Stimulated activated CD4-positive, alpha-beta T cell treated with anti-CD3 and anti-CD28 coated beads, Interleukin-4, amount 100 ng/mL, for 24 hours (primary cell): ENCODE measurements at places on chromosomes 5 and 9.

DNA sequence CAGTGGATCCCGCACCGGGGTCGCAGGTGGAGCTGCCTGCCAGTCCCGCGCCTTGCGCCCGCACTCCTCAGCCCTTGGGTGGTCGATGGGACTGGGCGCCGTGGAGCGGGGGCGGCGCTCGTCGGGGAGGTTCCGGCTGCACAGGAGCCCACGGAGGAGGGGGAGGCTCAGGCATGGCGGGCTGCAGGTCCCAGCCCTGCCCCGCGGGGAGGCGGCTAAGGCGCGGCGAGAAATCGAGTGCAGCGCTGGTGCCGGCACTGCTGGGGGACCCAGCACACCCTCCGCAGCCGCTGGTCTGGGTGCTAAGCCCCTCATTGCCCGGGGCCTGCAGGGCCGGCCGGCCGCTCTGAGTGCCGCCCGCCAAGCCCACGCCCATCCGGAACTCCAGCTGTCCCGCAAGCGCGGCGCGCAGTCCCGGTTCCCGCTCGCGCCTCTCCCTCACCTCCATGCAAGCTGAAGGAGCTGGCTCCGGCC, 120.6 kb upstream of the MEF2C start:
- no peak for DNase-seq

DNA sequence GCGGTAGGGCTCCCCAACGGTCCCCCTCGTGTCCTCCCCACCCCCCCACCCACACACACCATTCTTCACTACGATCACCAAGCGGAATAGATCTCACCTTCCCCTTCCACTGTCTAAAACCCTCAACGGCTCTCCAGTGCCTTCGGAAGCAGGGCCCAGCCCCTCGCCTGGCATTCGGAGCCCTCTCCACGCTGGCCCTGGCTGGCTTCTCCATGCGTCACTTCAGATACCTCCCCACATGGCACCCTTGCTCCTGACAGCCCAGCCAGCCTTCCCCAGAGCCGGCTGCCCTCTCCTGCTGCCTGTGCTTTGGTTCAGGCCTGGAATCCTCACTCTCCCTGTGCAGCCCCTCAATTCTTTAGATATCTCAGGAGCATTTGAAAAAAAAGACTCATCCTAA, 126.6 kb downstream of the ZNF354C start:
- DNase-seq, result no peak

DNA sequence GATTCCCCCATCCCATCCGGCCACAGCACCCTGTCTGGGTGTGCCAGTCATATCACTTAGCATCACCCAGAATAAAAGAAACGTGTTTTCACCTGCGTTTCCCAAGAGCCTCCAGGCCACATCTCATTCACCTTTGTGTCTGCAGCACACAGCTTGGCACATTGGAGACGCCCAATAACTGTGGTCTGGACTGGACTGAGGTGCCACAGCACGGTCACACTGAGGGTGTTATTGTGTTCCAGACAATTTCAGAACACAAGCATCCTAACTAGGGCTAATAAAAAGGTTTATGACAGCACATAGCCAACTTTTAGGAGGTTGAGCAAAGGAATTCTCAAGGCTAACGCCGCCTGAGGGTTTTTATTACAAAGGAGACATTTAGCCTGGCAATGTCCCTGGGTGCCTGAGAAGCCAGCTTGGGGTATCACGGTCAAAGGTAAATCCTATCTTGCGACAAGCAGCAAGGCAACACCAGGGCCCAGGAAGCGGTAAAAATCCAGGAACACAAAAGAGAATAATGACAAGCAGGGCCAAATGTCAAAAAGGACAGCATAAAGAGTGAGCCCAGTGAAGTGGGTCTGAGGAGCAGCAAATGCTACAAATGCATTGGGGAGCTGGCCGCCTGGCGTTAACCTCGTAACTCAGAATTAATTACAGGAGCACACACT, 3.4 kb downstream of the EPB41L4B start:
- DNase-seq, result no peak

DNA sequence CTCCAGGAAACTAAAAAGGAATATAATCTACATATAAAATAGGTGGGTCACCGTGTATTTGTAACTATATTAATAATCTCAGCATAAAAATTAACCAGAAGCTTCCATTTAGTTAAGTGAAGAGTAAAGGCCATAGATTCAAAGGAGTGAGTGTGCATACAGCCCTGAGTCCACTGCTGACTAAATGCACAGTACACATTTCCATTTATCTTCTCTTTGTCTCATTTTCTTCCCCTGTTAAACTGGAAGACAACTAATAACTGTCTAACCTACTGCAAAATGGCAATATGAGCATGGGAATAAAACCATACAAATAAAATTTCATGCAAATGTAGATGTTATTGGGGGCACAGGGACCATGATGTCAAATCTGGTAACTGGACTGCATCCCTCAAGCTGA, 59.9 kb upstream of the DAB2 start:
- DNase-seq, result no peak

GRCh38 chr9:36487482-36488388, 85.0 kb upstream of the MELK start:
- peak; percentile 89 for DNase-seq

DNA sequence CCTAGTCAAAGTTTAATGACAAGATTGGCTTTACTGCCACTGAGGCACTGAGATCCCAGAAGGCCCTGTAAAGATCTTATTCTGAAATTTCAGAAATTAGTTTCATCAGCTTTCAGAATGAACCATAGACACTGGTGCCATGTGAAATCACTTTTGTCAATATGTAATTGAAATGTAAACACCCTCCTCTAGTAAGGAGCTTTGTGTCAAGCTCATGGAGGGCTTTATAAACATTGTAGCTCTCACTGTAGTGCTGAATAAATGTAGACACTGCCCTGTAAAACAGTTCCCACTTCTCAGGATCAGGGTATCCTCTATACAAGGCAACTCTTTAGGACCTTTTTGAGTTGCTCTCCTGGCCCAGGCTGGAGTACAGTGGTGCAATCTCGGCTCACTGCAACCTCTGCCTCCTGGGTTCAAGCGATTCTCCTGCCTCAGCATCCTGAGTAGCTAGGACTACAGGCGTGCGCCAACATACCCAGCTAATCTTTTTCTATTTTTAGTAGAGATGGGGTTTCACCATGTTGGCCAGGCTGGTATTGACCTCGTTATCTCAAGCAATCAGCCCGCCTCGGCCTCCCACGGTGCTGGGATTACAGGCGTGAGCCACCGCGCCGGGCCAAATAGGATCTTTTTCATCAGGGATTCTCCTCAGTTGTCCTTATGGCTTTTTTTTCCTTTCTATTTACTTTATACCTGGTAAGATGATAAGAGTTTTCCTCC, 1823.9 kb upstream of the CDH9 start:
- no peak for DNase-seq

DNA sequence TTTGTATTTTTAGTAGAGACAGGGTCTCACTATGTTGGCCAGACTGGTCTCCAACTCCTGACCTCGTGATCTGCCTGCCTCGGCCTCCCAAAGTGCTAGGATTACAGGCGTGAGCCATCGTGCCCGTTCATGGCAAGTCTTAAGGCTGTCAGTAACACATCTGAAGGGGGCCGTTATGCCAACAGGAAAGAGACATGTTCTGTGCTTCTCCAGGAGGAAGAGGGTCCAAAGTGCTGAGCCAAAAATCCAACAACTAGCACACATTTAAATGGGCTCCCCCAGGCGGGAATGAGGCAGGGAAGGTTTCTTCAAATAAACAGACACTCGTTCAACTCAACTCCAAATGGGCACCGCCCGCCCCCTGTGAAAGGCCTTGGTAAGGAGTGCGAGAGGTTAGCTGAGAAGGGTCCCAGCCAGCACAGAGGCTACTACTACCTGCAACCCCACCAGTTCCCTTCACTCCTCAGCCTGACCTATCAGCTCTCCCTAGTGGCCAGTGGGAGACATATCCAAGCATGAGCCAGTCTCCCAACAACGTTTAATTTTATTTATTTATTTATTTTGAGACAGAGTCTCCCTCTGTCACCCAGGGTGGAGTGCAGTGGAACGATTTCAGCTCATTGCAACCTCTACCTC, 84.1 kb upstream of the DMRT1 start:
- peak; percentile 10 for DNase-seq
